ENCODE measurements at places on chromosomes 3 and 15.

DNA sequence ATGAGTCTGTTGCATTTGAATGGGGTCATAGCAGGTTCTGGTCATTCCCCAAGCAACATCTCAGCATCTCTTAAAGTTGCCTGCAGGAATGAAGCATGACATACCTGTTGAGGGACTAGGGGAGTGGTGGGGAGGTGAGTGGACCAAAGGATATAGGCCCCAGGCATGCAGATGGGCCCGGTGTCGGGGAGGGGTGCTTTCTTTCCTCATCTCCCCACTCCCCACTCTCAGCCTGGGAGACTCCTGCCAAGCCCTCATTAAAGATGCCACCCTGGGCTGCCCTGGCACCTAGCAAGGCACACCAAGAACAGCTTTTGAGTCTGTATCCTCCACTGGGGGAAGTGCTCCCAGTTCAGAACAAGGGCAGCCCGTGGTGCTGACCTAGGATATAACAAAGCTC lies 54.2 kb downstream of the GRIP2 start:
- peaks cover 30% of the 10 kb centered on the region for H3K36me3 ChIP-seq
- H3K27me3 ChIP-seq, result no peaks in the 10 kb centered on the region
- no peak overlapping the region for H3K4me3 ChIP-seq
- no peak for DNase-seq
- H3K4me1 ChIP-seq, result no peaks in the 10 kb centered on the region

- H3K4me3 ChIP-seq, result no peak overlapping the region
- no peaks in the 10 kb centered on the region for H3K4me1 ChIP-seq
- H3K36me3 ChIP-seq, result no peaks in the 10 kb centered on the region
- no peaks in the 10 kb centered on the region for H3K27me3 ChIP-seq
- H3K27ac ChIP-seq, result no peak overlapping the region
Measured at GRCh38 chr3:108407886-108408285, 102.5 kb downstream of the MYH15 start.

DNA sequence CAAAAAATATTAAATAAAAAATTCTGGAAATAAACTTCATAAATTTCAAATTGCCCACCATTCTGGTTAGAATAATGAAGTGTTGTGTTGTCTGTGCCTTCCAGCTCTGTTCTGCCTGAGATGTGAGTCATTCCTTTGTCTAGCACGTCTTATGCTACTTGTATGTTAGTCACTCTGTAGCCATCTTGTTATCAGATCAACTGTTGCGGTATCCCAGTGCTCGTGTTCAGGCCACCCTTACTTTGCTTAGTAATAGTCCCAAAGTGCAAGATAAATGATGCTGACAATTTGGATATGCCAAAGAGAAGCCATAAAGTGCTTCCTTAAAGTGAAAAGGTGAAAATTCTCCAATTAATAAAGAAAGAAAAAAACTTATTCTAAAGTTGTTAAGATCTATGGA lies 527.5 kb downstream of the NAALADL2 start:
- no peaks in the 10 kb centered on the region for H3K36me3 ChIP-seq
- H3K4me1 ChIP-seq, result 0 out of 2 replicates have a peak, but pooled peaks cover 2% of the 10 kb centered on the region
- no peak for DNase-seq
- no peak overlapping the region for H3K4me3 ChIP-seq
- no peak overlapping the region for H3K27ac ChIP-seq

GRCh38 chr3:29481969-29482767 lies 201.3 kb downstream of the RBMS3 start:
- no peak overlapping the region for H3K27ac ChIP-seq
- H3K27me3 ChIP-seq, result no peaks in the 10 kb centered on the region
- no peak overlapping the region for H3K4me3 ChIP-seq
- no peaks in the 10 kb centered on the region for H3K4me1 ChIP-seq
- H3K36me3 ChIP-seq, result no peaks in the 10 kb centered on the region
- DNase-seq, result no peak
